ENCODE measurements at places on chromosomes 11 and 22.

GRCh38 chr11:43517518-43517917 lies 158.8 kb downstream of the TTC17 start:
- no peak for DNase-seq

- DNase-seq: no peak
Measured at GRCh38 chr22:44601189-44601588, 100.8 kb upstream of the PRR5 start.

GRCh38 chr11:201966-202365 lies 5.2 kb downstream of the BET1L start:
- DNase-seq: no peak

- no peak for DNase-seq
Measured at GRCh38 chr11:64100782-64101353, 65.0 kb downstream of the MACROD1 start.

DNA sequence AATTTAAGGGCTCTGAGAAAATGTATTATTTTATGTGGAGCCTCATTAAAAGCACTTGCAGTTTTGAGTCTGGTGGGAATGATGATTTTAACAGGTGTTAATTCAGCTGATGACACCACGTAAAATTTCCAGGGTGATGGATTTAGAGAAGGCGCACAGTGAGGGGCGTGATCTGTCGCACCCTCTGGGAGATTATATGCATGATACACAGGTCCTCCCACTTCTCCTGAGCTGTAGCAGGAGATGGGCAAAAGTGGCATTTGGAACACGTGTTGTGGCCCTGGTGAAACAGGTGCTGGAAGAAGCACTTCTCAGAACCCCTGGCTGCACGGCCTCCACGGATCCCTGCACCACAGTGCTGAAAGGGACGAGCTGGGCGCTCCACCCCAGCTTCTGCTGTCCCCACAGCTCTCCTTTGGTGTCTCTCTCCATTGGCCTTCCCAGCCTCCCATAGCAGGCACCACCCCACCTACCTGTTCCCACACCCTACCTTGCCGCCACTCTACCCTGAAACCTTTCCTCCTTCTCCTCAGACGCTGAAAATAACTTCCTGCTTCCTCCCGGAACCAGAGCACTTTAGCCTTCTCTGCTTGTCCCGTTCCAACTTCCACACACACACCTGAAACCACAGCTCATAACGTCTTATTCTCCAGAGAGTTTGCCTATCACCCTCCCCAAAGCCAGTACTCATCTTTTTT lies 6.9 kb upstream of the SORL1 start:
- DNase-seq: no peak

GRCh38 chr22:24190596-24191208 lies 9.4 kb downstream of the SUSD2 start:
- no peak for DNase-seq

DNA sequence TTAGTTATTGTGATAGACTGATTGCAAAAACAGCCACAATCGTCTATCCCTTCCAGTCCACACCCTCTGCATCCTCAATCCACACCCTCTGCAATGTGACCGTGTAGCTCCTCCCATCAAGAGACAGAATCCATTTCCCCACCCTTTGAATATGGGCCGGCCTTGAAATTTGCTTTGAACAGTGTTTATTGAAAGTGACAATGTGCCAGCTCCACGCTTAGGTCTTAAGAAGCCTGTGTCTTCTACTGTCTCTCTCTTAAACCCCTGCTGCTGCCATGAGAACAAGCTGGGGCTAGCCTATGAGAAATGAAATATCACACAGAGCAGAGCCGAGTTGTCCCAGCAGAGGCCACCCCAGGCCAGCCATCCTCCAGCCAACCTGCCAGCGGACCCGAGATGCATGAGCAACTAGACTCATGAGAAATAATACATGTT lies 22.3 kb upstream of the MICAL2 start:
- DNase-seq: no peak

GRCh38 chr11:17457396-17458173 lies 19.1 kb downstream of the ABCC8 start:
- no peak for DNase-seq

- DNase-seq: no peak
Measured at GRCh38 chr22:30021338-30021737, 58.9 kb upstream of the HORMAD2 start.

GRCh38 chr11:2205981-2206690 lies 34.5 kb upstream of the TH start:
- DNase-seq: no peak

DNA sequence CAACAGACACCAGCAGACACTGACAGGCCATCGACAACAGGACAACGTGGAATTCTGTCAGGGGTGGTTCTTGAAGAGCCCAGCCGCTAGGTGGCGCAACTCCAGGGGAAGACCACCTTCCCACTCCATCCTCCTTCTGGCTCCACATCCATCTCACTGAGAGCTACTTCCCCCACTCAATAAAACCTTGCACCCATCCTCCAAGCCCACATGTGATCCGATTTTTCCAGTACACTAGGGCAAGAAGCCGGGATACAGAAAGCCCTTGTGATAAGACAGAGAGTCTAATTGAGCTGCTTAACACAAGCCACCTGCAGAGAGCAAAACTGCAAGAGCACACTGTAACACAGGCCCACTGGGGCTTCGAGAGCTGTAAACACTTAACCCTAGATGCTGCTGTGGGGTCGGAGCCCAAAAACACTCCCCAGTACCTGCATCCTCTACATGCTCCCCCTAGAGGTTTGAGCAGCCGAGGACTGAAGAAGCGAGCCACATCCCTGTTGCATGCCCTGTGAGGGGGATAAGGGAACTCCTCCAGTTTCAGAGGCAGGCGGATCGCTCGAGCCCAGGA lies 11.5 kb upstream of the RAB39A start:
- no peak for DNase-seq

DNA sequence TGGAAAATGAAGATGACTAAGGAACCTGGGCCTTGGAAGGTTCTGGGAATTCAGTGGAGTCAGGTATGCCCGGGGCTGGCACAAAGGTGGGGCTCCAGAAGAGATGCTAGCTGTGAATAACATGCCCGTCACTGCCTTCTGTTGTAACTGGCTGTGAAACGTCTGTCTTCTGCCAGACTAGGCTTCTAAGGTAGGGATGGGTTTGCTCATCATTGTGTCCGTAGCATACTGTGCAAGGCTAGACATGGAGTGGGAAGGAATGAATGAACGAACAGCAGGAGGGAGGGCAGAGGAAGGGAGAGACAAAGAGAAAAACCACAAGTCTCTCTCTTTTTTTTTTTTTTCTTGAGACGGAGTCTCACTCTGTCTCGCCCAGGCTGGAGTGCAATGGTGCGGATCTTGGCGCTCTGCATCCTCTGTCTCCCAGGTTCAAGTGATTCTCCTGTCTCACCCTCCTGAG lies 327.4 kb downstream of the MN1 start:
- DNase-seq: no peak

- no peak for DNase-seq
Measured at GRCh38 chr11:35946766-35947165, 2.9 kb downstream of the LDLRAD3 start.

All from NCI-H1436 (cell line).